Naive thymus-derived CD8-positive, alpha-beta T cell (primary cell): ENCODE measurements at places on chromosomes 4 and X. TPM values are rescaled to one million over a fixed set of nuclear protein-coding genes. Genes with fewer than 3 reads are reported as not detected.

DNA sequence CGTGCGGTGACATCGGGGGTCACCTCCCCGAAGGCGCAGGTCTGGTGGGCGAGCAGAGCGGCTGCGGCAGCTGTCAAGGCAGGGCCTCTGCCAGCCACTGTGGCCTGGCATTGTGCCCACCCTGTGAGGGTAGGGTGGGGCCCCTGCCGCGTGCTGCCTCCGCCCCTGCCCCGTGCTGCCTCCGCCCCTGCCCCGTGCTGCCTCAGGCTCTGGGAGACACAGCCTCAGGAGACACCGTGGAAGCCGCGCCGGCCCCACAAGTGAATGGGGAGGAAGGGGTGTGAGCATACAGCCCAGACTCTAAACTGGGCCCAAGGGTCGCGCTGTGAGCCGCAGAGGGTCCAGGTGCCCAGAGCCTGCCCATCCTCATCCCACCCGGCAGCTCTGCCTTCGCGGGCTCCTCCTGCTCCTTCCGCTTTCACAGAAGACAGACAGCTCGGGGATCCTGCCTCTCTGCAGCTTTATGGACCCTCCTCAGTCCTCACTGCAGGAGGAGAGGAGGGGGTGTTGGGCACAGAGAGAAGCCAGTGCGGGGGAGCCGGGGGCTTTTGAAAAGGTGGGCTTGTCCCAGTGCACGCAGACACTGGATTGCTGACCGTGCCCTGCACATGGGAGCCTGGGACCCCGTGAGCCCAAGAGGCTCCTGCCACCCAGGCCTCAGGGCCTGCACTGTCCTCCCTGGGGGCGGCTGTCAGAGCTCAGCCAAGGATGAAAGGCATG lies 27.4 kb downstream of the PCGF3 start:
- no peak for DNase-seq
- H3K36me3 ChIP-seq, result no peaks in the 10 kb centered on the region
- H3K4me1 ChIP-seq, result no peaks in the 10 kb centered on the region
- no peak overlapping the region for H3K4me3 ChIP-seq

GRCh38 chr4:25489253-25489797 lies 112.3 kb downstream of the ANAPC4 start:
- no peak overlapping the region for H3K27ac ChIP-seq
- H3K4me1 ChIP-seq, result no peaks in the 10 kb centered on the region
- peaks cover 3% of the 10 kb centered on the region for H3K36me3 ChIP-seq
- peaks cover 10% of the 10 kb centered on the region for H3K27me3 ChIP-seq
- no peak overlapping the region for H3K4me3 ChIP-seq

- H3K4me1 ChIP-seq, result peaks cover 3% of the 10 kb centered on the region
- H3K36me3 ChIP-seq, result peaks cover 14% of the 10 kb centered on the region
- no peak overlapping the region for H3K4me3 ChIP-seq
- DNase-seq, result no peak
- no peak overlapping the region for H3K27ac ChIP-seq
Measured at GRCh38 chr4:122224348-122224747, 72.2 kb downstream of the BLTP1 start.

GRCh38 chr4:176529574-176529973 lies 209.8 kb downstream of the SPCS3 start:
- H3K4me1 ChIP-seq, result no peaks in the 10 kb centered on the region
- H3K27me3 ChIP-seq, result no peaks in the 10 kb centered on the region
- no peaks in the 10 kb centered on the region for H3K36me3 ChIP-seq
- no peak overlapping the region for H3K27ac ChIP-seq
- DNase-seq, result no peak

DNA sequence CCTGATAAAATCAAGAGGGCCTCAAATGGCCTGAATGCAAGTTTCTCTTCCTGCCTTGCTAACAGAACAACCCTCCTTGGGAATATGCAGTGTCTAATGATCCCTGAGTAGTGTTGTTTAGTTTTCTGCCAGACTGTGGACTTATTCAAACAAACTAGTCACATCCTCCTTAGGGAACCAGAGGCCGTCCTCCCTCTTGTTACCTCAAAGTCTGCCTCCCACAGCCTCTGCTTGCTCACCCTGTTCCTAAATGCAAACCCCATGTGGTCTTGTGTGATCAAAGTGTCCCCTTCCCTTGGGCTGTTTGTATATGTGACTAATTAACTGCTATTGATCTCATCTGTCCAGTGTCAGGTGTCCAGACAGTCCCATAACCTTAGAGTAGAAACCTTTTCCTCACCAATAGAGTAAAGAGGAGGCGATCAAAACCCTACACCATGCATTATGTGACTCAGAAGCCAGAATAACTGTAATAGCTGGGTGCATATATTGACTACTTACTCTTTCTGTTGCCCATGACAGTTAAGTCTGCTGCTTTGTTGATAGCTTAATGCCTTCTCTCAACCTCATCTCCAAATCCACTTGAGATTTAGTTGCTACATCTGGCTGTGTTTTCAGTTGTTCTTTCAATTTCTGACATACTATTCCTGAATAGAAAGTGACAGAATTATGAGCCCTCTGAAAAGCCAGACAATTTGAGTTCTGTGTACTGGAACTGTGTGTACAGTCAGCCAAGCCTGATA lies 473.0 kb upstream of the NWD2 start:
- no peak for DNase-seq
- no peaks in the 10 kb centered on the region for H3K27me3 ChIP-seq

DNA sequence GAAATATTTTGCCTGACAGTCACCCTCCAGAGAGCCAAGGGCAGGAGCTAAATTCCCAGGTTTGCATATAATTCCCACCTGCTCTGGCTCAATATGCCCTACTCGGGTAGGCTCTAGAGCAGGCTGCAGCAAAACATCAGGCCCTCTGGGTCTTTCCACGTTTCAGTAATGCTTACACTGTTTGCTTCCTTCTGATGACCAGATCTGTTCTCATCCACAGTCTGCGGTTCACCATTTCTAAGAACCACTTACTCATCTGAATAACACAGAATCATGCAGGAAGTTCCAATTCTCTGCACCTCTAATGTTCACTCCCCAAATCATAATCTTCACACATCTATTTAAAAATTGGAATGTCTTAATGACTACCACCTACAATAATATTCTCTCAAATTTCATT lies 141.4 kb downstream of the PPP3CA start:
- no peaks in the 10 kb centered on the region for H3K36me3 ChIP-seq
- H3K4me1 ChIP-seq, result peaks cover 51% of the 10 kb centered on the region
- no peaks in the 10 kb centered on the region for H3K27me3 ChIP-seq
- H3K4me3 ChIP-seq, result peak overlapping the region; percentile 52

GRCh38 chr4:12393631-12394262 lies 965.1 kb upstream of the HS3ST1 start:
- no peak overlapping the region for H3K27ac ChIP-seq
- H3K4me3 ChIP-seq, result no peak overlapping the region
- H3K4me1 ChIP-seq, result no peaks in the 10 kb centered on the region

- peaks cover 16% of the 10 kb centered on the region for H3K4me1 ChIP-seq
- no peaks in the 10 kb centered on the region for H3K36me3 ChIP-seq
- H3K27ac ChIP-seq, result no peak overlapping the region
- no peak overlapping the region for H3K4me3 ChIP-seq
Measured at GRCh38 chrX:63755892-63756291, 29.1 kb downstream of the ARHGEF9 start.

- H3K4me1 ChIP-seq, result peaks cover 56% of the 10 kb centered on the region
- peak overlapping the region; percentile 93 for H3K27ac ChIP-seq
- no peak for DNase-seq
- H3K36me3 ChIP-seq, result peaks cover 8% of the 10 kb centered on the region
- H3K27me3 ChIP-seq, result no peaks in the 10 kb centered on the region
Measured at GRCh38 chr4:81492606-81493230, 21.0 kb upstream of the RASGEF1B start.

DNA sequence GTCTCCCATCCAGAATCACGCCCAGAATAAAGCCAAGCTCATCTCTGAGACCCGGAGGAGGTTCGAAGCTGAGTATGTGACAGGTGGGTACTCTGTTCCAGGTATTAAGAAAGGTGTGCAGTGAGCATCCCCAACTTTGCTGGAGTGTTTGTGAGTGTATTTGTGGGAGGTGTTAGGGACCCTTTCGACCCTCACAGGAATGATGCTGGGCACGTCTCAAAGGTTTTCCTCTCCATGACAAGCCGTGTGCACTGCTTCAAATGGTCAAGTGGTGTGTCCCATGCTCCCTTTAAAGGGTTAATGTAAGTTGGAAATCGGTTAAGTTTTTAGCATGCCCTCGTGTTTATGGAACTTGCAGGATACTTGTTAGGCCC lies 442 bp downstream of the MOSPD2 start:
- no peaks in the 10 kb centered on the region for H3K27me3 ChIP-seq
- H3K4me1 ChIP-seq, result peaks cover 15% of the 10 kb centered on the region
- peak overlapping the region; percentile 92 for H3K4me3 ChIP-seq
- H3K36me3 ChIP-seq, result no peaks in the 10 kb centered on the region
- peak overlapping the region; percentile 91 for H3K27ac ChIP-seq
- DNase-seq, result no peak

DNA sequence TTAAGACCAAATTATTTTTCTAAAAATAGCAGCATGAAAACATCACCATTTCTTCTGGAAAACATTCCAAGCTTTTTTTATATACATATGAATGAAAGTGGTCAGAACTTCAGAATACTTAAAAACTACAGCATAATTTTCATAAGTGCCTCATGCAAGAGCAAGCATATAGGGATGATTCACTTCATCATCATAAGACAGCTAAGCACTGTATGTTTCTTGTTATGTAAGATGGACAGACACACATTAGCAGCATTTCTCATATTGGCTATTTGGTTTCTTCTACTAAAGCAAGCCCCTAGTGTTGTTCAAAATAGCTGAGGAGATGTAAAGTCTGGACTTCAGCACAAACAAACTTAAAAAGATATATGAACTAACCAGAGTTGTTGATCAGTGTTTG lies 213.1 kb upstream of the NOCT start:
- no peaks in the 10 kb centered on the region for H3K4me1 ChIP-seq
- H3K36me3 ChIP-seq, result no peaks in the 10 kb centered on the region
- no peak for DNase-seq
- H3K4me3 ChIP-seq, result no peak overlapping the region
- H3K27me3 ChIP-seq, result peaks cover 19% of the 10 kb centered on the region
- no peak overlapping the region for H3K27ac ChIP-seq

GRCh38 chr4:188110036-188110435 lies 633 bp upstream of the TRIML2 start:
- no peaks in the 10 kb centered on the region for H3K4me1 ChIP-seq
- H3K36me3 ChIP-seq, result peaks cover 11% of the 10 kb centered on the region
- H3K27ac ChIP-seq, result no peak overlapping the region

GRCh38 chr4:145530662-145531061 lies 49.0 kb downstream of the SMAD1 start:
- DNase-seq, result no peak
- H3K27ac ChIP-seq, result no peak overlapping the region
- H3K4me1 ChIP-seq, result peaks cover under 1% of the 10 kb centered on the region

DNA sequence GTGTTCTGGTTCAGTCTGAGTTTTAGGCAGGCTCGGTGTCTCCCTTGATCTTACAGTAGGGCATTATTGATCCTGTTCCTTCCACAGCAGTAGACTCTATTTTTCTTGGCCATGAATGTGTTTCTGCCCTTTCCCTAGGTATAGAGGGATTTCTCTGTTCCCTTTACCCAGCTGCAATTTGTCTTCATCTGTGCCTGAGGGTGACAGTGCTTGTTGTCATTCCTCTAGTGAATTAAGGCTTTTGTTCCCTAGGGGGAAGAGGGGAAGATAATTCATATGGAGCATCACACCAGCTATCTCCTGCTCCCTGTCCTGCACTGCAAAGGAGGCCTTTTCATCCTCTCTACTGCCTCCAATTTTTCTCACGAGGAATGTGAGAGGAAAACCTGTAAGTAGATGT lies 39.7 kb upstream of the CXorf51A start:
- H3K36me3 ChIP-seq, result no peaks in the 10 kb centered on the region
- no peaks in the 10 kb centered on the region for H3K4me1 ChIP-seq
- H3K4me3 ChIP-seq, result no peak overlapping the region
- no peak overlapping the region for H3K27ac ChIP-seq

DNA sequence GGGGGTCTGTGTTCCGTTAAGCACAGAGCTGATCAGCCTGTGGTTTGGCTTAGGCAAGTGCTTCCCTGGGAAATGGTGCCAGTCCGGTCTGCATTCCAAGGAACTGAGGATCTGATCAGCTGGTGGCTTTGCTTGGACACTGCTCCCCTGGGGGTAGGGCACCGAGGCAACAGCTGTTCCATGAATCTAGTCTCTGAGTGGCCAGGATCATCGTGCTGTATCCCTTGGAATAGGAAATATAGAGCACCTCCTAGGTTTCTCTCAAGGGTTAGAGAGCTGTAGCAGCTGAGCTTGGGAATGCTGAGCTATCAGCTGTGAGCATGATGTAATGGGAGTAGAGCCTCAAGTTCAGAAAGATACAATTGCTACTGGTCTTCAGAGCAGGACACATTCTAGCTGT lies 863.9 kb downstream of the RAPGEF2 start:
- H3K36me3 ChIP-seq, result no peaks in the 10 kb centered on the region
- no peak overlapping the region for H3K4me3 ChIP-seq
- H3K4me1 ChIP-seq, result no peaks in the 10 kb centered on the region
- DNase-seq, result no peak
- H3K27ac ChIP-seq, result no peak overlapping the region
- H3K27me3 ChIP-seq, result no peaks in the 10 kb centered on the region

The SLC7A11 gene
- 0.30 TPM for total RNA-seq

The HMX1 gene
- total RNA-seq, result not detected

The PRDM5 gene
- 3.8 TPM for total RNA-seq

The MAGEB1 gene
- not detected for total RNA-seq

The RADX gene
- total RNA-seq, result 12.5 TPM

The RHOXF2B gene
- not detected for total RNA-seq

The CCDC158 gene
- not detected for total RNA-seq

The CSAG1 gene
- not detected for total RNA-seq

The POU4F2 gene
- not detected for total RNA-seq
